Left ventricle myocardium inferior (tissue), 1 donor: ENCODE measurements at places on chromosomes 11 and 22.

DNA sequence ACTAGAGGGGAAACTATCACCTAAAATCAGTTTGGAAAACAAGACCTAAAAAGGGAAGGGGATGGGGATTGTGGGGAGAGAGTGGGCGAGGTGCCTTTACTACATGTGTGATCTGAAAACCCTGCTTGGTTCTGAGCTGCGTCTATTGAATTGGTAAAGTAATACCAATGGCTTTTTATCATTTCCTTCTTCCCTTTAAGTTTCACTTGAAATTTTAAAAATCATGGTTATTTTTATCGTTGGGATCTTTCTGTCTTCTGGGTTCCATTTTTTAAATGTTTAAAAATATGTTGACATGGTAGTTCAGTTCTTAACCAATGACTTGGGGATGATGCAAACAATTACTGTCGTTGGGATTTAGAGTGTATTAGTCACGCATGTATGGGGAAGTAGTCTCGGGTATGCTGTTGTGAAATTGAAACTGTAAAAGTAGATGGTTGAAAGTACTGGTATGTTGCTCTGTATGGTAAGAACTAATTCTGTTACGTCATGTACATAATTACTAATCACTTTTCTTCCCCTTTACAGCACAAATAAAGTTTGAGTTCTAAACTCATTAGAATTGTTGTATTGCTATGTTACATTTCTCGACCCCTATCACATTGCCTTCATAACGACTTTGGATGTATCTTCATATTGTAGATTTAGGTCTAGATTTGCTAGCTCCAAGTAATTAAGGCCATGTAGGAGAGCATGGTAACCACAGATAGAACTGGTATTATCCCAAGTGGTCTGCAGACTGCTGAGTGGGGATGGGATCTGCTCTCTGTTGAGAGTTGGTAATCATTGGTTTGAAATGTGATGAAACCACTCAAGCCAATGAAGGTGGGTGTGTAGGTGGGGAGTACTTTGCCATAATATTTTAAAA lies 3.6 kb downstream of the NEAT1 start:
- DNase-seq = no peak

GRCh38 chr11:82270870-82271269 lies 462.8 kb downstream of the FAM181B start:
- DNase-seq = no peak

DNA sequence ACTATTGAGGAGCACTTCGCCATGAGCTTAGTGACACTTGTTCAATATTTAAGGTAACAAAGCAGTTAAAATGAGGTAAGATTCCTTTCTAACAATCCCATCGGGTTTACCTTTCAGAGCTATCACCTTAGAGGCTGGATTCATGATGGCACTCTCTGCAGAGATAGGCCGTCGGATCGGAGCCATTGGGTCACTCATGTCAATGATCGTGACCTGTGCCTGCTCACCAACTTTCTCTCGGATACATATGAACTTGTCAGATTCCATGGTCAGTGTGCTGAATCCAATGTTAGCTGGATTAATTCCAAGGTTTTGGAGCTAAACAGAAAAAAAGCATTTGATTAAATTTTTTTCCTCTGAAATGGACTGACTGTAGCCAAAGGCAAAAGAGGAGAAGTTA lies 16.0 kb downstream of the CLTCL1 start:
- DNase-seq = no peak

DNA sequence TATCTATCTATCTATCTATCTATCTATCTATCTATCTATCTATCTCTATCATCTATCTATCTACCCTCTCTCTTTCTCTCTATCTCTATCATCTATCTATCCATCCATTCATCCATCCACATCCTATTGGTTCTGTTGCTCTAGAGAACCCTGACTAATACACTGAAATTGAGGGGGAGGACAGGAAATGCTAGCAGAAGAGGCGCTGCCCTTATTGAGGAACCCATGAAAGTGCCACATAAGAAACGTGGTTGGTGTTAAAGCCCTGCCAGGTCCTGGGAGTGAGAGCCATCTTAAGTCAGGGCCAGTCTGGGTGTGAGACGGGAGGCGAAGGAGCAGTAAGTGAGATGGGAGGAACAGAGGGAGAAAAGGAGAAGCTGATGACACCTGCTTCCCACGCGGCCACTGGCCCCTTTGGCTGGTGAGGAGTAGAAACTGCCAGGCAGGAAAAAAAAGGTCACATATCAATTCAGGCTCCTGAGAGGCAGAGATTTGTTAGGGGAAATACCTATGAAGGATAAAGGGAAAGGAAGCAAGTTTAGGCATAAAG lies 87.9 kb upstream of the PLET1 start:
- no peak for DNase-seq

DNA sequence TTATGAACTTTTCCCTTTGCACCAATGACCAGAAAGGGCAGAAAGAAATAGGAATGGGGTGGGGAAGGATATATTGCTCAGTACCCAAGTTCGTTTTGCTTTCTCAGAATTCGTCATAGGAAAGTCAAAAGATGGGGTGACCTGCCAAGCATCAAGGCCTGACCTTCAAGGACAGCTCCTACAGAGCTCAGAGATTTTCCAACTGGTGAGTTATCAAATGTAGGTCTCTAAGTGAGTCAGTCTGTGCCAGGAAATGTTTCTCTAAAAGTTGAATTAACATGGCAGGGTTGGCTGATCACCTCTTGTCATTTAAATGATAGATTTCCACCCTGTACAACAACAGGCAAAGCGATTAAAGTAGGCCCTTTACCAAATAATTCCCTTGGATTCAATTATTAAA lies 307.2 kb downstream of the CADM1 start:
- DNase-seq = no peak

GRCh38 chr11:15918212-15918611 lies 438.1 kb downstream of the SOX6 start:
- DNase-seq = no peak

- DNase-seq = no peak
Measured at GRCh38 chr11:114052160-114052559, 7.4 kb upstream of the ZBTB16 start.

DNA sequence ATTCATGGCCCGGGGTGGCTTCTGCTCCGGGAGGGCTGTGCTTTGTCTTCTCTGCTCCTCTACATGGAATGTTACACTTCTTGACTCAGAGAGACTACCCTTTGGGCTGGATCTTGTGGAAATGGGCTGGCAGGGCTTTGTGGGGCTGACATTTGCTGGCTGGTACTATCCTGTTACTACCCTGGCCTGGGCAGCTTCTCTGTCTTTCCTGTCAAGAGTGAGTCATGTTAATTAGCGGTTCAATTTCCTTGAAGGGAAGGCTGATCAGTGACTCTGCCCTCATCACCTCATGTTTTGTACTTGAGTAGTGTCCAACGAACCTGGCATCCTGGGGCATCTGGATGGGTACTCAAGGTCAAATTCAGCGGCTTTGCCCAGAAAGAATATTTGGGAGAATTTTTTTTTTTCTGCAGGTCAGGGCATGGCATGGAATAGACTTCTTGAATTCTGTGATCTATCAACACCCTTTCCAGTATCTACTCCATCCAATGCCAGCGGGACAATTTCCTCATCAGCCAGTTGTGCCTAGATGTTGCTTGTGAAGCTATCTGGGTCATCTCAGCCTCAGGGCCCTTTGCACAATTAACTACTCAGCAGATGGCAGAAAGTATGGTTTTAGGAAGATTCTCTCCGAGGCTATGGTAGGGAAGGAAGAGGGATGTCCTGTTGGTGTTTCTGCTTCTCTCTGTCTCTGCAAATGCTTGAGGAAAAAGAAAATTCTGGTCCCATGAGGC lies 140.5 kb upstream of the PLET1 start:
- no peak for DNase-seq

GRCh38 chr11:79304599-79305212 lies 136.1 kb downstream of the TENM4 start:
- no peak for DNase-seq

DNA sequence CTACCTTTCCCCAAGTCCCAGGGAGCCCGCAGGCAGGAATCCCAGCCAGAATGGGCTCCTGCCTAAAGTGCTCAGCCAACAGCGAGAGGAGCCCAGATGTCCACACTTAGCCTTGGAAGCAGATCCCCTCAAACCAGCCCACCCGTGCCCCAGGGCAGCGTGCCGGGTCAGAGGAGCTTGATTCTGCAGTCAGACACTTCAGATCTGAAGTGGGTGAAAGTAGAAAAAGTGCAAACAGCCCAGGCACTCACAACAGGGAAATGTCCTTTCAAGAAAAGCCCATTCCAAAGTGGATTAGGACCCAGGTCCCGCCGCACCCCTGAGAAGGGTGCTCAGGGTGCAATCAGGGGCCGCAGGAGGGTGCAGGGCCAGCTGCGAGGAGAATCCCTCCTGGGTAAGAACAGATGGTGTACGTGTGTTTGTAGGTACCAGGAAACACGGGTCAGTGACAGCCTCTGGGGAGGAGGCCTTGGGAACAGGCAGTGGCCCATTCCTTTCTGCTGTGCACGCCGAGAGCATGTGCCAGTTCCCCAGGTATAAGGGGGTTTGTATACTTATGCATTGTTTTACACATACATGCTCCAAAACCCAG lies 17.7 kb downstream of the ELFN2 start:
- no peak for DNase-seq

DNA sequence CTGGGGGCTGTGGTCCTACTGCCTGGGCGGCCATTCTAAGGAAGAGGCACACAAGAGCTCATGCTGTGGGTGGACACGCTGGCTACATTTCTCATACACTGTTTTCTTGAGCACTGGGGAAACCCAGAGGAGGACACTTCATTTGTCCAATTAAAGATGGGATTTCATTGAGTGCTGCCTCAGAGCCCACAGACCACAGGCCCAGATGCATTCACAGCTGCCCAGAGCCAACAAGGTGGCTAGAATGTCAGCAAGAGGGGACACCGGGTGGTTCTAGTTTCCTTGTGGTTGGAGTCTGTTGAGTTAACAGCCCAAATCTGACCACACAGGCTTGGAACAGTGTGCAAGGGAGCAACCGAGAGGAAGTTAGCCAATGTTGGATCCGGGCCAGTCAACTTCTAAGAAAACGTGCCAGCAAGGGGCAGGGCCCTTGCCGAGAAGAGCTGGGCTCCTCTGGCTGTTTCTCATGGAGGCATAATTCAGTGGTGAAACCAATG lies 35.0 kb upstream of the SORL1 start:
- peak; percentile 81 for DNase-seq

DNA sequence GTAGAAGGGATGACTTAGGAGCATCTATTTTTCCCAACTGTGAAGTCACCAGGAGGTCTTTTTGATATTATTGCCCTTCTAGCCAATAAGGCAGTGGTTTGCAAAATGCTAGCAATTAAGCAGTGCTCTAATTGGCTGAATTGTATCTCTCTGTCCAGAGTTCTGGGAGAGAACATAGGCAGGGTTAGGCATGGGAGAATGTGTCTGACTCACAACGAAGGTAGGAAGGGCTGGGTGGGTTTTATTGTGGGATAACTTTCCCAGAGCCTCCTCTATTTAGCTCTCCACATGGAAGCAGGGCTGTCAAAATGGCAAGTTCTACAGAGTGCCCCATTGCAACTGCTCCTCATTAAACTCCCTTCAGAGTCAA lies 415.9 kb upstream of the CADM1 start:
- DNase-seq = no peak

DNA sequence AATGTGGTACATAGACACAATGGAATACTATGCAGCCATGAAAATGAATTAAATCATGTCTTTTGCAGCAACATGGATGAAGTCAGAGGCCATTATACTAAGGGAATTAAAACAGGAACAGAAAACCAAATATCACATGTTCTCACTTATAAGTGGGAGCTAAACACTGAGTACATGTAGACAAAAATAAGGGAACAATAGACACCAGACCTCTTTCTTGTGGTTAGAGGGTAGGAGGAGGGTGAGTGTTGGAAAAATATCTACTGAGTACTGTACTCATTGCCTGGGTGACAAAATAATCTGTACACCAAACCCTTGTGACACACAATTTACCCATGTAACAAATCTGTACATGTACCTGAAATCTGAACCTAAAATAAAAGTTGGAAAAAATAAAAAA lies 59.1 kb upstream of the ANO5 start:
- no peak for DNase-seq

DNA sequence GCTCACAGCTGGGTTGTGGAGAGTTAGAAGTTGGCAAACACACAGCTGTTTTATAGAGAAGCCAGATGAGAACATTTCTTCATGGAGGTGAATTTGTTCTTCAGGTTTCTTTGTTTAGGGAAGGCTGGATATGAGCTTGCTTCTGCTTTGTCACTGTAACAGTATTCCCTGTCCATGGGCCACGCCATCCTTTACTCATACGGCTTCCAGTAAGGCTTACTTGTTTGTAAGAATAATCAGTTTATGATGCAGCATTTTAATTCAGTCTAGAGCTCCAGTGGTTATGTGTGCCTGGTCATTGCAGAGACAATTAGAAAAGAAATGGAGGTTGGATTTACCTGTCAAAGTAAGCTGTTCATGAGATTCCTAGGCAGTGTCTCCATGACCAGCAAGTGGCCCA lies 131.8 kb downstream of the TRIM44 start:
- DNase-seq = no peak

DNA sequence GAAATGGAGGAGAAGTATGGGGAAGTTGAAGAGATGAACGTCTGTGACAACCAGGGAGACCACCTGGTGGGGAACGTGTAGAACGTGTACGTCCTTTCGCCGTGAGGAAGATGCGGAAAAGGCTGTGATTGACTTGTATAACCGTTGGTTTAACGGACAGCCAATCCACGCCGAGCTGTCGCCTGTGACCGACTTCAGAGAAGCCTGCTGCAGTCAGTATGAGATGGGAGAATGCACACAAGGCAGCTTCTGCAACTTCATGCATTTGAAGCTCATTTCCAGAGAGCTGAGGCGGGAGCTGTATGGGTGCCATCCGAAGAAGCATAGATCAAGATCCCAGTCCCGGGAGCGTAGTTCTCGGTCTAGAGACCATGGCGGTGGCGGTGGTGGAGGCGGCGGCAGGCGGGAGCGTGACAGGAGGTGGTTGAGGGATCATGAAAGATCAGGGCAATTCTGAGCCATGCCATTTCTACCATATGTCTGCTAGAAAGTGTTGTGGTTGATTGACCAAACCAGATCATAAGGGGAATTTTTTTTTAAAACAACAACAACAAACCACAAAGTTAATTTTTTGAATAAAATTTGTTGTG lies 36.8 kb upstream of the PHOX2A start:
- no peak for DNase-seq

- peak; percentile 58 for DNase-seq
Measured at GRCh38 chr11:118790357-118791110, 430 bp downstream of the DDX6 start.

DNA sequence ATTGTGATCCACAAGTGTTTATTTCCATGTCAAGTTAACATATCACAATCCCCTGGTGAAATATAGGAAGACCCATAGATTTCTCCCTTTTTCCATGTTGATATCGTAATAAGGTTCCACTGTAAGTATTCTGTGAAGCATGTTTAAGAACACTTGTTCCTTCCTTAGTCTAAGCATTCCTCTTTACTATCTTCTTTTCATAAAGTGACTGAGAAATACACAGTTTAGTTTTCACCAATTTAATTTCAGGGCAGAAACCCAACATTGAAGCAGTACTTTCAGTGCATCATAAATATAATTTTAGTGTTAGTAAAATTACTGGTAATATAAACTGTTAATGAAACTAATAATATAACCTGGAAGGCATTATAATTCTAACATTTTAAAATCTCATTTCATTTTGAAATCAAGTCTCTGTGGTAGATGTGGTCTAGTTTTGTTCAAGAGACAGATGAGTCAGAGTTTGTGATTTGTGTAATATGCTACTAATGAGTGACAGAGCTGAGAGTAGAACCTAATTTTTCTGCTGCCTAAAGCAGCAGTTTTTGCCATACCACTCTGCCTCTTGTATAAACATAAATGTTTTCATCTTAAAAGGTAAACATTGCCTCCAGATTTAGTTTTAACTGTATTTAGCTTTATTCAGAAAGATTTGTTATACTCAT lies 79.4 kb downstream of the ATM start:
- DNase-seq = no peak

- DNase-seq = no peak
Measured at GRCh38 chr11:44658506-44658850, 68.3 kb upstream of the TSPAN18 start.
